ENCODE measurements at places on chromosomes 7 and 10.

GRCh38 chr7:127873151-127873550, 158.1 kb downstream of the LRRC4 start:
- DNase-seq = no peak

GRCh38 chr10:116796469-116796868, 52.8 kb upstream of the ENO4 start:
- no peak for DNase-seq

GRCh38 chr10:69801434-69802315, at the start of gene COL13A1:
COL13A1 (plus strand) TSS chr10:69801906; CDS start chr10:69802424, 518 bp downstream.
- DNase-seq = peak; percentile 79

DNA sequence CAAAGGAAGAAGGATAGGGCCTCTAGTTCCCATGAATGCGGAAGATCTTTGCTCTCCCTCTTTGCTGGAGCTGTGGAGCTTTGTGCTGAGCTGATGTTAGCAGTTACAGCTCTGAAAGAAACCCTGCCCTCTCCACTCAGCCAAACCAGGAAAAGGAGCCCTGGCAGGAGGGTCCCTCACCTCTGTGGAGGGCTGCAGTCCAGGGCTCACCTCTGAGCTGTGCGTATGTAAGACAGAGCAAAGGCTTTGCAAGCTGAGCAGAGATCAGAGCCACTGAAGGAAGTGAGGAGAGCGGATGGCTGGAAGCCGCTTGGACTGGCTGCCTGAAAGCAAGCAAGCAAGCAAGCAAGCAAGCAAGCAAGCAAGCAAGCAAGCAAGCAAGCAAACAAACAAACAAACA, 84.7 kb downstream of the RAMP3 start:
- DNase-seq = no peak

- DNase-seq = no peak
Measured at GRCh38 chr10:72850861-72851260, 42.7 kb upstream of the OIT3 start.

GRCh38 chr10:130140425-130140824, 4.2 kb downstream of the GLRX3 start:
- DNase-seq = no peak

GRCh38 chr10:59944339-59944935, 38.1 kb upstream of the CCDC6 start:
- DNase-seq = no peak

- no peak for DNase-seq
Measured at GRCh38 chr10:71064413-71065118, 147.8 kb upstream of the UNC5B start.

GRCh38 chr10:108452533-108452932, 1288.0 kb upstream of the SORCS1 start:
- no peak for DNase-seq

- no peak for DNase-seq
Measured at GRCh38 chr10:93397020-93397419, 85.1 kb downstream of the MYOF start.

DNA sequence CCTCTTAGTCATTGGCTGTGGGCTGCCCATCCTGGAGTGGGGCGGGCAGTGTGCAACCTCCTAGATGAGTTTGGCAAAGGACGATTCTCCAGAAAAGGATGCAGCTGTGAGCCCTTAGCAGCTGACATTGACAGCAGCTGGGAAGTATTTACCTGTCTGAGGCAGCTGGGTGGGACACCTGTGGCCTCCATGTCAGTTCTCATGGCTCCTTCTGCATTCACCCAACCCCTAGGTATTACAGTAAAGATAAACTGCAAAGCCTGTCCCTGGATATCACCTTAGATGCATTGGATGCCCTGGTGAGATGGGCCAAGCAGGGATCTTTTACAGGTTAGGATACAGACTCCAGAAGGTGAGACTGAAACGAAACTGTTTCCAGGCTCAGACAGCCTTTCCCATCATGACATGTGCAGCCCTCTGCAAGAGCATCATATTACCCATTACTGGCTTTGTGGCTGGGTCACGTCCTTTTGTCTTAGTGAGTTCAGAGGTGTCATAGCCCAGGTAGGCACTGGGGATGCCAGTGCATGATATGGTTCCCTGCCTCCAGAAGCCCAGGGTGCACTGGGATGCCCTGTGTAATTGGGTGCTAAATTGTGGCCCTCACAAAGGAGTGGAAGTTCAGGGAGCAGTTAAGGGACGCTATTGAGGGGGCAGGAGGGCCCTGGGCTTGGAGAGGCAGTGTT, 28.9 kb downstream of the MINDY4 start:
- DNase-seq = no peak

All from left kidney (tissue), 8 donors.